ENCODE measurements at places on chromosomes 6 and 20. TPM values are rescaled to one million over a fixed set of nuclear protein-coding genes. Genes with fewer than 3 reads are reported as not detected.

Gene LY6G6D
- not detected for total RNA-seq

Gene WFDC10B
- total RNA-seq = 0.69 TPM

Gene ENPP3
- 0.78 TPM for total RNA-seq

Gene AVP
- not detected for total RNA-seq

DNA sequence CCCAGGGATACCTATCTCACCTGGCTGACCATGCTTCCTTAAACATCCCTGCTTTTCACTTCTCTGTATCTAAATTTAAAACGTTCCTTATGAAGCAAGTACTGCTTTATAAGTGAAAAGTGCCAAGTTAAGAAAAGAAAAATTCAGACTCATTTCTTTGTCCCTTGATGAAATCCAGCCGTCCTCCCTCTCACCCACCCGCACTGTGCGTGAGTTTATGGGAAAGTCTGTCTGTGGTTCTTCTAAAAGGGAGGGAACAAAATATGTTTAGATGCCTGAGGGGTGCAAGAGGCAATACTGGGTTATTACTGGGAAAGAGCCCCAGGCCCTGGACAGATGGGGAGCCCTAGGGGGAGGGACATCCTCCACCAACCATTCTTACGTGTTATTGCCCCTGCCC is 31.2 kb downstream of the SPDEF start:
- no peak for DNase-seq

Gene GRM4
- total RNA-seq = not detected

All from esophagus muscularis mucosa (tissue), 4 donors.